ENCODE measurements at places on chromosomes 3 and 15. TPM values are rescaled to one million over a fixed set of nuclear protein-coding genes. Genes with fewer than 3 reads are reported as not detected.

The MORC1 gene
- not detected for total RNA-seq

DNA sequence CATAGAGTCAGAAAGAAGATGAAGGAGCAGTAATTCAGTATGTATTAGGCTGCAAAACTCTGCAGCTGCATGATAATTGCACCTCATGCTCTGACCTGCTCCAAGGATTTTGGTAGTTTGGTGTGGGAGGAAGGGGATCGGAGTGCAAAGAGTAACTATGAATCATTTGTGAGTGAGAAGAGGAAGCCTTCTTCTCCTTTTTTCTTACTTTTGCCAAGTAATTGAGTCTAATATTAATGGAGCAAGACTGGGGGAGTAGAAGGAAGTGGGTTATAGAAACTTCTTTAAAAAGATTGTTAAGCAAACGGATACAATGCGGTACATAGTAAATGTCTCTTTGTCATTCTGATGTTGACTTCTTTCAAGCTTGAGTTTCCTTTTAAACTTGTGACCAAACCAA is 276.5 kb downstream of the EDEM1 start:
- no peaks in the 10 kb centered on the region for H3K36me3 ChIP-seq
- no peak for DNase-seq
- no peak overlapping the region for H3K4me3 ChIP-seq
- no peaks in the 10 kb centered on the region for H3K4me1 ChIP-seq
- peaks cover 6% of the 10 kb centered on the region for H3K27me3 ChIP-seq

The CTXN2 gene
- not detected for total RNA-seq

GRCh38 chr3:156689608-156690007 is 15.2 kb downstream of the TIPARP start:
- H3K27ac ChIP-seq, result peak overlapping the region; percentile 15
- H3K4me3 ChIP-seq, result no peak overlapping the region
- peaks cover 24% of the 10 kb centered on the region for H3K36me3 ChIP-seq
- DNase-seq, result no peak
- peaks cover 65% of the 10 kb centered on the region for H3K4me1 ChIP-seq
- H3K27me3 ChIP-seq, result no peaks in the 10 kb centered on the region

DNA sequence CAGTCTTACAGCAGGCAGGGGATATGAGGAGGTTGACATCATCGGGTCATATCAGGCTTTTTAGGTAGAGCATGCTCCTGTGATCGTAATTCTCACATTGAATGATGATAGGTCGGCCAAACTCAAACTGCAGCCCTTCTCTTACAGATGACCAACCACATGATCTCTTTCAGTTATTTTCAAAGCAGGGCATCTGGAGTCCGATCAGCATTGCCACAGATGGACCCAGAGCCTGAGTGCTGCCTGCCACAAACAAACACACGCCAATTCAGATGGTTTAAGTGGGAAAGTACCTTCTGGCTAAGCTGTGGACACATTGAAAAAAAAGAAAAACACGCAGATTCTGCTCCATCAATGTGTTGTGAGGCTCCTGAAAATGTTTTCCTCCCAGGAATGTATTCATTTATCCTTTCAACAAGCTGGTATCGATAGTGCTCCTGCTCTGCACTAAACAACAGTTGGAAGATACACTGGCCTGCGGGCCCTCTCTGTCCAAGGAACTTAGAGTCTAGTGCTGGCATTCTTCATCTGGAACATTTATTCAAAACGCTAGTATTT is 31.2 kb downstream of the ARPP21 start:
- H3K36me3 ChIP-seq, result no peaks in the 10 kb centered on the region
- H3K4me3 ChIP-seq, result no peak overlapping the region
- no peak for DNase-seq
- H3K4me1 ChIP-seq, result no peaks in the 10 kb centered on the region
- no peak overlapping the region for H3K27ac ChIP-seq

The CSTA gene
- not detected for total RNA-seq
